ENCODE measurements at places on chromosomes 5 and 9. TPM values are rescaled to one million over a fixed set of nuclear protein-coding genes. Genes with fewer than 3 reads are reported as not detected.

The NTRK2 gene
- 75.0 TPM for total RNA-seq

The ENTPD8 gene
- total RNA-seq: not detected

The EQTN gene
- total RNA-seq: 0.49 TPM

The PTPN3 gene
- total RNA-seq: 1.0 TPM

The KCNN2 gene
- total RNA-seq: 0.71 TPM

The LOX gene
- total RNA-seq: 25.3 TPM

The CD274 gene
- 4.7 TPM for total RNA-seq

The HCN1 gene
- total RNA-seq: 37.3 TPM

The LCN1 gene
- total RNA-seq: not detected

The ABLIM3 gene
- total RNA-seq: 67.6 TPM

The NLN gene
- total RNA-seq: 24.8 TPM

The ERP44 gene
- 15.9 TPM for total RNA-seq

DNA sequence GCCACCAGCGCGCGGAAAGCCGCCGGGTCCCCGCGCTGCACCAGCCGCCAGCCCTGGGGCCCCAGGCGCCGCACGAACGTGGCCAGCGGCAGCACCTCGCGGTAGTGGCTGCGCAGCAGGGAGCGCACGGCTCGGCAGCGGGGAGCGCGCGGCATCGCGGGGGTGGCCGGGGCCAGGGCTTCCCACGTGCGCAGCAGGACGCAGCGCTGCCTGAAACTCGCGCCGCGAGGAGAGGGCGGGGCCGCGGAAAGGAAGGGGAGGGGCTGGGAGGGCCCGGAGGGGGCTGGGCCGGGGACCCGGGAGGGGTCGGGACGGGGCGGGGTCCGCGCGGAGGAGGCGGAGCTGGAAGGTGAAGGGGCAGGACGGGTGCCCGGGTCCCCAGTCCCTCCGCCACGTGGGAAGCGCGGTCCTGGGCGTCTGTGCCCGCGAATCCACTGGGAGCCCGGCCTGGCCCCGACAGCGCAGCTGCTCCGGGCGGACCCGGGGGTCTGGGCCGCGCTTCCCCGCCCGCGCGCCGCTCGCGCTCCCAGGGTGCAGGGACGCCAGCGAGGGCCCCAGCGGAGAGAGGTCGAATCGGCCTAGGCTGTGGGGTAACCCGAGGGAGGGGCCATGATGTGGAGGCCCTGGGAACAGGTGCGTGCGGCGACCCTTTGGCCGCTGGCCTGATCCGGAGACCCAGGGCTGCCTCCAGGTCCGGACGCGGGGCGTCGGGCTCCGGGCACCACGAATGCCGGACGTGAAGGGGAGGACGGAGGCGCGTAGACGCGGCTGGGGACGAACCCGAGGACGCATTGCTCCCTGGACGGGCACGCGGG lies at the start of gene TERT:
Gene TERT (minus strand): TSS at position 234 of the 815 bp plus-strand sequence. CDS start 79 bp downstream, at position 155.
- DNase-seq: peak; percentile 49

DNA sequence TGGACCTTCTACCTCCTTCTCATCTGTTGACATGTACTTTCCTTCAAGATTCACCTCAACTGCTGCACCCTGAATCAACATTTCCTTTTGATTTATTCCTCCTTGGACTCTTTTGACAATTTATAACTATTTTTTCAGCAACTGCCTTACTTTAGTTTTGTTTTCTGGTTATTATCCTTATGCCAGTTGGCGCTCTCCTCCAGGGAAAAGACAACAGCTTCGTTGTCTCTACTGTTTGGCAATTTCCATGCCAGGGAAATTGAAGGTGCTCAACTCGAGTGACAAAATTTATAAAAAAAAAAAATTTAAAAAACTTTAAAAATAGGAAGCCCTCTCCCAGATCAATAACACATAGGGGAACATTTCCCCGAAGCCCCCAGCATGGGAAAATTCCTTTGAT lies 549.2 kb upstream of the DMAC1 start:
- DNase-seq: no peak

GRCh38 chr9:14868772-14869583 lies 41.2 kb downstream of the FREM1 start:
- DNase-seq: no peak

GRCh38 chr5:168316139-168316578 lies 24.7 kb downstream of the WWC1 start:
- DNase-seq: no peak

DNA sequence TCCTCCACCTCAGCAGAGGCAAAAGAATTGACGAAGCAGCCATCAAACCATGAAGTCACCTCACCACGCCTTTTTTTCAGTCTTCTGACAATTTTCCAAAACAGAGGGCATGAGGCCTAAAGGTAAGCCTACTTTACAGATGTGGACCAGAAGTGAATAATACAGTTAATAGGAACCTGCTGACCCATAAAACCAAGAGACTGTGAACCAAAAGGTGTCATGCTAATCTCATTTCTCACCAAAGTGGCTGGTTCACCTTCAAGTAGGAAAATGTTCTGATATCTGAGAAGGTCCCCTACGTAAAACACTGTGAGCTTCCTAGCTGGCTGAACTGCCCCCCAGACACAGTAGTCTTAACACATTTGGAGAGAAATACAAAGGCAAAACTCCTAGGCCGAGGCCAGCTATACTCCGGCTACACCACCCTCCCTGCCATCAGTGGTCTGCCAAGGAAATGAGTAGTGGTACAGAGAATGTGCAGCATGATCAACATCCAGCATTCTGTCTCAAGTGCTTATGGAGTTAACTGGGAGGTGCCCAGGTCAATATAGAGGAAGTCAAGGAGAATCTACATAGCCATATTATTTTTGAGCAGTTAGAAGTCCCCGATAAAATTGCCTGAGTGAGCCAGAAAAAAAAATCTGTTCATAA lies 19.3 kb upstream of the F2RL2 start:
- DNase-seq: no peak

GRCh38 chr5:108437425-108437824 lies 55.5 kb upstream of the FBXL17 start:
- DNase-seq: no peak

- no peak for DNase-seq
Measured at GRCh38 chr5:175753536-175754402, 95.9 kb downstream of the HRH2 start.

DNA sequence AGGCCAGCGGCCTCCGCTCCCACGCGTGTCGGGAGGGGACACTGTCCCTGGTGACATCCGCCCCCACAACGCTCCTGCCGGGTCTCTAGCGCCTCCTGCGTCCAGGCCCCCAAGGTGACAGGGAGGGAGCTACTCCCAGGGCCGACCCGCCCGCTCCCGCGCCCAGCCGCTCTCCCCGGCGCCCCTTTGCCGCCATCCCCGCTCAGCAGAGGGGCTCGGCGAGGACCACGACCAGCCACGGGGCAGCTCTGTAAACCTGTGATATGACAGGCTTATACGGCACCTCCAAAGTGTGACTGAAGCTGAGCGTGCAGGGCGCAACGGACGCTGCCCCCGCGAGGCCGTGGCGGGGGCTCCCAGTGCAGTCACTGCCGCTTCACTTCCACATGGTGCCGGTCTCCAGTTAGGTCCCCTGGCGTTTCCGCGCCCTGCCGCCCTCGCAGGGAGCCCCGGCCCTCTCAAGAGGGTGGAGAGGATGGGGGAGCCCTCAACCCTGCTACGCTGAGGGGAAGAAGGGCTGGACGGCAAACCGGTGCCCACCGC lies 978 bp upstream of the ADCY2 start:
- DNase-seq: no peak

- no peak for DNase-seq
Measured at GRCh38 chr5:78287833-78288232, 6.7 kb downstream of the AP3B1 start.

DNA sequence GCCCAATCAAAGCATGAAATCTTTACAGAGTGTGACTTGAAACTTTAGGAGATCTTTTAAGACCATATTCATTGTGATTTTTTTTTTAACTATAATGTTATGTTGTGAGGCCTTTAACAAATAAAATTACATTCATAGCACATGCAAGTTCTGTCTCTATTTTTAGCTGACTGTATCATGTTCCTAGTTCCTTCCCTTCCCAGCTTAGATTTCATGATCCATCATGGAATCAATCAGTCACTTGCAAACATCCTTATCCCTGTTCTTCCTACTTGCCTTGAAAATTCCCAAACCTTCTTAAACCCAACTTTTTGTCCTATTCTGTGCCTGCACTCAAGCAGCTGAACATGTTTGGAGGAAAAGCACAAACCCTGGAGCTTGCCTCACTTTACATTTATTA lies 141.8 kb downstream of the DMXL1 start:
- DNase-seq: no peak

DNA sequence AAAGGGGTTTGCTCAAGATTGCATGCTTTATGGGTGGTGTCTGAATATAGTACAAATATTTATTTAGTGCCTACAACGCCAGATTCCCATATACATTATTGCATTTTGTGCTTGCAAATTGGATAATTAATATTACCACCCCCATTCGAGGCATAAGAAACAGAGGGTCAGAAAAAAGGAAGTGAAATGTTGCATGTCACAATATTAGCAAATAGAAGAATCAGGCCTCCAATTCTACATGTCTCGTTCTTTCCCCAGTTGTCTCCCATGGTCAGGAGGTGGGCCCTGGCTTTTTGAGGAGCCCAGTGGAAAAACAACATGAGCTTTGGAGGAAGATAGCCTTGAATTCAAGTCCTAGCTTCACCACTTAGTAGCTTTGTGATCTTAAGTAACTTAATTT lies 98.1 kb upstream of the CCDC112 start:
- DNase-seq: no peak

- peak; percentile 50 for DNase-seq
Measured at GRCh38 chr5:134059758-134060495, 54.6 kb upstream of the TCF7 start.

- no peak for DNase-seq
Measured at GRCh38 chr5:161311965-161312364, 234.6 kb downstream of the GABRB2 start.

DNA sequence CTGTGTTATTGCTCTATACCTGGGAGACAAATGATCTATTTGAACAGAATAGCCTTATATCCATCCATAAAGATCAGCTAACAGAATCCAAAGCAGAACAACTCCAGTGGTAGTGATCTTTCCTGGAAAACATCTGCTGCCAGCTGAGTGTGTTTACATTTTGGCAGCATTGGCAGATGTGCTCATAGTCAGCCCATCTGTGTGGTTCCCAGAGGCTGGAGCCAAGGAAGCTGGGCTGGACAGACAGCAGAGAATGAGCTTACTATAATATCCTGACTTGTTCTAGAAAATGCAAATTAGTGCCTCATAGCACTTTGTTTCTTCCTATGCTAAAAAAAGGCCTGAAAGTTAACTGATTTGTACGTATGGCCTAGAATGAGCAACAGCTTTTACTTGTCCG lies 99.7 kb downstream of the ST8SIA4 start:
- no peak for DNase-seq

GRCh38 chr5:1264211-1264610 lies 30.7 kb downstream of the TERT start:
- DNase-seq: no peak

DNA sequence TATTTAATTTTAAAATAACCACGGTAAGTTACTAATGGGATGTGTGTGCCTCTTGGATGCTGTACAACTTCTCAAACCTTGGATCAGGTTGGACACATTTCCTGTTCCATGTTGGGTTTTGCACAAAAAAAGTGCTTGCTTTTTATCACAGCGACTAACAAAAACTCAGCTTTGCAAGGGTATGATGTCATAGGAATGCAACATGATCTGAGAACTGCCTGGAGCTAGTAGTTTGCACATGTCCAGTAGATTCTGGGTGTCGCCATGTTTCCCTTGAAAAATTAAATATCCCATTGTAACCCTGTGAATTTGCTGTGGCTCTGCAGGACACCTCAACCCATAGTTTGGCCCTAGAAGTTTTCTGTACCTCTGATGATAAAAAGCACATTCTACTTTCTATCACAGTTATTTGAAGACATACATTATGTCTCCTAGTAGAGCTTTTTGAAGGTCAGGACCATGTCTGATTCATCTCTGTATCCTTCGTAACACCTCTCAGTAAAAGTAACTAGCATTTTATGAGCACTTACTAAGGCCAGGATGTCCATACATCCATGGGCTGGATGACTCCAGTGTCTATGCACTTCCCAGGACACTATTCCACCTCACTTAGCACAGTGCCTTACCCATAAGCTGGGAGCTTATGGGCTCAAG lies 11.5 kb upstream of the FRMPD1 start:
- DNase-seq: no peak

DNA sequence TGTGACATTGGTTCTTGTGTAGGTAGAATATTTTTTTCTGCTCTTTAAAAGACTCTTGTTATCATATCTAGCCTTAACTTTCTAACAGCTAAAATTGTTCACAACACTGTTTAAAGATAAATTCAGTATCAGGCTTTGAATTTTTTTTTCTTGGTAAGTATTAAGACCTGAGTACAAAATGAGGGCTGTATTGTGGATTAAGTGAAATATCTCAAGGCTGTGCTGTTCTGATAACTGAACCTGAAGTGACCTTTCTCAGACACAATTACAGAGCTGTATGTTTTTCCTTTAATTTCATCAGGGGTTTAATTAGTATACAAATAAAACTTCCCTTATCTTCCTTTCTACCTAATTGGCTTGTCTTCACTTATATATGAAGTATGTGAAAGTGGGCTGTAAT lies 290.5 kb downstream of the CCDC171 start:
- no peak for DNase-seq

- peak; percentile 87 for DNase-seq
Measured at GRCh38 chr5:1552521-1553255, 28.9 kb upstream of the LPCAT1 start.

DNA sequence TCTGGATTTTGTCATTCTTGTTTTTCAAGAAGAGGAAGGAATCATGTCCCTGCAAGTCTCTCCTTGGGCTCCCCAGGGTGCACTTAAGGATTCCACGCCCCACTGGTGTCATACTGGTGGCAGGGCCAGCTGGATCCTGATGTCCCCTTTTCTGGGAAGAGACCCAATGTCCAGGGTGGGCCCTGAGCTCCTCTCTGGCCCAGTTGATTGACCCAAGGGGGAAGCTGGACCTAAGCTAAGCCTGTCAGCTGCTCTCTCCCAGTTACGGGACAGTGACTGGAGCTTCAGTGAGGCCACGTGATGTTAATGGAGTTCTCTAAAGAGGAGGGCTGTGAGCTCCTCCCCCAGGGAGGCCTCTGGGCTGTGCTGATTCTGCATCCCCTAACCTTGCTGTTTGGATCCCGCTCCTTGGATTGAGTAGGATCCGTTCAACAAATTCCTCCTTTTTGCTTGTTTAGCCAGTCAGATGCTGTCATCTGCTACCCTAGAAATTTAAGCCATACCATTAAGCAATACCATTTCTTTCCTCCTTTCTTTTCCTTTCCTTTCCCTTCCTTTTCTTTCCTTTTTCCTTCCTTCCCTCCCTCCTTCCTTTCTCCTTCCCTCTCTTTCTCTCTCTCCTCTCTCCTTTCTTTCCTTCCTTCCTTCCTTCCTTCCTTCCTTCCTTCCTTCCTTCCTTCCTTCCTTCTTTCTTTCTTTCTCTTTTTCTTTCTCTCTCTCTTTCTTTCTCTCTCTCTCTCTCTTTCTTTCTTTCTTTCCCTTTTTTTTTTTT lies 17.2 kb downstream of the NKX2-5 start:
- peak; percentile 35 for DNase-seq

- no peak for DNase-seq
Measured at GRCh38 chr5:23412515-23412914, 94.9 kb upstream of the PRDM9 start.

- no peak for DNase-seq
Measured at GRCh38 chr9:137198051-137198901, 2.3 kb downstream of the TPRN start.

- DNase-seq: no peak
Measured at GRCh38 chr9:38435521-38435920, 11.3 kb upstream of the IGFBPL1 start.

GRCh38 chr5:84260140-84260539 lies 124.5 kb downstream of the EDIL3 start:
- DNase-seq: no peak

GRCh38 chr9:6855860-6856259 lies 98.1 kb downstream of the KDM4C start:
- DNase-seq: no peak

GRCh38 chr5:43609752-43610151 lies 6.8 kb downstream of the NNT start:
- DNase-seq: no peak

GRCh38 chr9:565528-565927 lies 276.0 kb upstream of the DMRT1 start:
- no peak for DNase-seq
